Stimulated activated CD4-positive, alpha-beta T cell treated with anti-CD3 and anti-CD28 coated beads, Interleukin-15, amount 100 ng/mL, for 1 hour (primary cell): ENCODE measurements at places on chromosomes 6 and 20.

DNA sequence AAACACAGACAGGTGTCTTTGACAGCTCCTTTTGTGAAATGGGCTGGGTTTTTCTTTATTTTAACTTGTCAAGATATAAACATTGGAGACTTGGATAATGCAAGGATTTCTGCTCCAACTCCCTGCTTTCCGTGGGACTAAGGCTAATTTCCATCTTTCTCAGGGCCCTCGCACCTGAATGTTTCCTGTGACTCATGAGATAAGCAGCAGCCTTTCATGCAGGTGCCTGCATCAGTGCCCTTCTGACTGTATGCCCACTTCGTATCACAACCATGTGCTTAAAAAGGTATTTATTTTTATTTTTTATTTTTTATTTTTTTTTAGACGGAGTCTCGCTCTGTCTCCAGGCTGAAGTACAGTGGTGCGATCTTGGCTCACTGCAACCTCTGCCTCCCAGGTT, 736.1 kb downstream of the DOK5 start:
- no peak for DNase-seq

DNA sequence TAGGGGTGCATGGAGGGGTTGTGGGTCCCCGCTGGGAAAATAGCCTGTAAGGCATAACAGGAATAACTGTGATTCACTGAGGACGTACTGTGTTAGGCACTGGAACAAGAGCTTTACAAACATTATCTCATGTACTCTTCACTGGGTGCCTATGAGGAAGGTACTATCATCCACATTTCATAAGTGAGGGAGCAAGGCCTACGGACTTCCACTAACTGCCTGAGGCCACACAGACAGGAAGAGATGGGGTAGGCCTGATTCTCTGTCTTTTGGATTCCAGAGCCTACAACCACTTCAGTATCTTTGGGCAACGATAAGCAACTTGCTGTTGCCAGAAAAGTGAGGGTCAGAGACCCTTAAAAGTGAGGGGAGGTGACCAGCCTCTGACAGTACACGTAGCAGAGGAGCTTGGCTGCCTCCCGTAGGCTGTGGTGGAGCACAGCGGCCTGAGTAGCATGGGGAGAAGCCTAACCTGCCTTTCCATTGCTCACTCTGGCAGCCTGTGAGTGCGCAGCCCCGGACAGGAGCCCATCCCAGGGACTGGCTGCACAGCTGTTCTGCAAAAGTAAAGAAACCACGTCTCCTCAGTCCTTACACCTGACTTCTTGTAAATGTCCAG, 30.4 kb downstream of the PSMB1 start:
- no peak for DNase-seq

DNA sequence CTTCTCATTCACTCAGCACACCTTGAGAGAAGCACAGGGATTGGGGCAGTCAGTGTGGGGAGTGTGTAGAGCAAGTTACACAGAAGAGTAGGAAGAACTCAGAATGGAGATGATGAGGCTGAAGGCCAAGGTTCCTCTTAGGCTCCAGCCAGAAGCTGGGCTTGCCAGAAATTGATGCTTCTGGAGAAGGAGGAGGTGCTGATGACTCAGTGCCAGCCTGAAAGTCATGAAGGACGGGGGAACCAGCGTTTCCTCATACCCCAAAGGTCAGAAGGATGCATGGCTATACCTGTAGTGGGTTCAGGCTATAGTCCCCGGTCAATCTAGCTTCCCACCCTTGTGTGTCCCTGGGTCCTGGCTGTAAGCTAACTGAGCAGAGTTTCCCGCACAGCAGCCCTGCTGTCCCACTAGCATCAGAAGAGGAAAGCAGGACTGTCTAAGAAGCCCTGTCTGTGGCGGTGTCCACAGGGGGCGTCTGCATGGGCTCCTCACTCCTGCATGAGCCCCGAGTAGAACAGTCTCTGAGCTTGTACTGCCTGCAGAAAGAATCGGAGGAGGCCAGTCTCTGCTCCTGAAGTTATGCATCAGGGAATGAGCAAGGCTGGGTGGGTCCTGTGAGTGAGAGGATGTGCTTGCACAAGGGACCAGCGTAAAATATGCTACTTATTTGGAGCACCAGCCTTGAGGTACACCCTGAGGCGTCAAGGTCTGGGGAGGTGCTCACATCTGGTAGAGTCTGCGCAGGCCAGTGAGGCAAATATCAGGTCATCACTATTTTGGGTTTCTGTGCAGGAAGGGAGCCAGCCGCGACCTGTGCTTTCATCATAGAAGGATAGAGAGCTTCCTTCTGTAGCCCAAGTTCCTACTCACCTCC, 148.5 kb downstream of the MRPL14 start:
- DNase-seq = no peak

DNA sequence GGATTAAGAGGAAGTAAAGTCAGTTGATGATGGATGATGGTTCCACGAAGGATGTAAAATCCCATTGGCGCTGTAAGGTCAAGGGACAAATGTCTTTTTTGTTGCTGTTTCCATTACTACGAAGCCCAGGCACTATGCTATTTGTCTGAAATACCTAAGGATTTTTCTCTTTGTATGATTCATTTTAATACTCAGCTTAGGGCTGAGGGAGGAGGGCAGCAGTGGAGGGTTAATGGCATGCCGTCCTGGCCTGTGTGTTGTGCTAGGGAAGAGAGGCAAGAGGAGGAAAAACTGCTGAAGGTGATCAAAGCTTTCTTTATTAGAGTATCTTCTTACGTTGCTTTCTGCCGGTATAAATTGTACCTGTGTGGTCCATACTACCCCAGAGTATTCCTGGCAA, 6.5 kb upstream of the SMOC2 start:
- DNase-seq = no peak

DNA sequence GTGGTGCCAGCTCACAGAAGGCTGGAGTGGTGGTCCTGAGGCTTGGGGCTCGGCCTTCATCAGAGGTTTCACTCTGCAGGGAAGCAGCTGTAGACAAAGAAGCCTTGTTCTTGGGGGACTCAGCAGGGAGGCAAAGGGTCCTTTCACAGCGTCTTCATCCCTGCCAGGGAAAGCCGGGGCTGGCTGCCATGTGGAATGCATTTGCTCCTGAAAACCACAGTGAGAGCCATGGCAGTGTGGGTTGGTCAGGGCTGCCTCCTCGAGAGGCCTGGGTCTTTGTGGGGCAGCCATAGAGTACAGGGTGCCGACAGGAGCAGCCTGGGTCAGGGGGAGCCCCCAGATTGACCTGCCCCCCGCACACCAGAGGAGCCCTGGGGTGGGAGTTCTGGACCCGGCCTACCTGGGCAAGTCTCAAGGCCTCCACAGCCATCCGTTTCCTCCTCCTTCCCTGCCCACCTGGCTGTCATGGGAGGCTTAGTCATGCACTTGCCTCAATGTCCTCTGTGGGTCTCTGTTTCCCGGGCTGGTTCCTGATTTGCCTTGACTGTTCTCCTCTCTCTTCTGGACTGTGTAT, 144.0 kb downstream of the CDC5L start:
- no peak for DNase-seq

DNA sequence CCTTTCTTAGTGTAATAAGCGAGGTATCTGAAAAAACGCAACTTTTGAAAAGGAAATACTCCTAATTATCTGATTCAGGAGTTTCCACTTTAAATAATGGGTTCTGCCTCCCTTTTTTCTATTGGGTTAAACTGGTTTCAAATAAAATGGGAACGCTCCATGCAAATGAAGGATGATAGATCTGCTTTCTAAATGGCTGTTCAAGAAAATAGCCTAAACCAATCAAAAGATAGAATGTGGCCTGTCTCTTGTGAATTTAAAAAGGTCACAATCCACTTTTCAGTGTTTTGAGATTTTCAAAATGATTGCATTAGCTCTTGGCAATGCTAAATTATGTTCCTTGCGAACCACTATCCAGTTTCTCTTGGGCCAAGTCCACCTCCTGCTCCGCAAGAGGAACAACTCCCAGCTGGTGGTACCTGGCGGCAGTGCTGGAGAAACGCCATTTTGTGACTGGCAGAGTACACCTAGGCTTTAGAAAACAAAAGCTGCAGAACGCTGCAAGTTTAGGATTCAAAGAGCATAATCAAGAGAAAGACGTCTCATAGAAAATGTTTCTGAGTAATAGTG, 56.7 kb downstream of the TRIM38 start:
- no peak for DNase-seq

GRCh38 chr6:106975738-106976064, 1.2 kb upstream of the CD24 start:
- no peak for DNase-seq

GRCh38 chr6:69816026-69816425, 19.2 kb upstream of the LMBRD1 start:
- no peak for DNase-seq

- DNase-seq = no peak
Measured at GRCh38 chr6:152223636-152224035, 413.5 kb downstream of the SYNE1 start.

DNA sequence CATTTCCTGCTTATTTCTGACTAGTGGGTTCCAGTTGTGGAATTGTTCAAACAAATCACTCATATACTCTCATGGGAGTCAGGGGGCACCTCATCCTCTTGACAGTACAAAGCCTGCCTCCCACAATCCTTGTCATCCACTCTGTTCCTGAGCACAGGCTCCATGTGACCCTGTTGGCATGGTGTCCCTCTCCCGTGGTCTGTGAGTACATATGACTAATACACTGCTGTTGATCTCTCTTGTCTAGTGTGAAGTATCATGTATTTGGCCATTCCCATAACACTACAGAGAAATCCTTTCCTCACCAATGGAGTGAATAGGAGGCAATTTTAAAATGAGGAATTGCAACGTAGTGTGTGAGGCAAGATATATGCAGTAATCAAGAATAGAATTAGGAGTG, 185.3 kb downstream of the OGFRL1 start:
- DNase-seq = no peak

- no peak for DNase-seq
Measured at GRCh38 chr20:47666304-47666703, 119.0 kb downstream of the SULF2 start.

DNA sequence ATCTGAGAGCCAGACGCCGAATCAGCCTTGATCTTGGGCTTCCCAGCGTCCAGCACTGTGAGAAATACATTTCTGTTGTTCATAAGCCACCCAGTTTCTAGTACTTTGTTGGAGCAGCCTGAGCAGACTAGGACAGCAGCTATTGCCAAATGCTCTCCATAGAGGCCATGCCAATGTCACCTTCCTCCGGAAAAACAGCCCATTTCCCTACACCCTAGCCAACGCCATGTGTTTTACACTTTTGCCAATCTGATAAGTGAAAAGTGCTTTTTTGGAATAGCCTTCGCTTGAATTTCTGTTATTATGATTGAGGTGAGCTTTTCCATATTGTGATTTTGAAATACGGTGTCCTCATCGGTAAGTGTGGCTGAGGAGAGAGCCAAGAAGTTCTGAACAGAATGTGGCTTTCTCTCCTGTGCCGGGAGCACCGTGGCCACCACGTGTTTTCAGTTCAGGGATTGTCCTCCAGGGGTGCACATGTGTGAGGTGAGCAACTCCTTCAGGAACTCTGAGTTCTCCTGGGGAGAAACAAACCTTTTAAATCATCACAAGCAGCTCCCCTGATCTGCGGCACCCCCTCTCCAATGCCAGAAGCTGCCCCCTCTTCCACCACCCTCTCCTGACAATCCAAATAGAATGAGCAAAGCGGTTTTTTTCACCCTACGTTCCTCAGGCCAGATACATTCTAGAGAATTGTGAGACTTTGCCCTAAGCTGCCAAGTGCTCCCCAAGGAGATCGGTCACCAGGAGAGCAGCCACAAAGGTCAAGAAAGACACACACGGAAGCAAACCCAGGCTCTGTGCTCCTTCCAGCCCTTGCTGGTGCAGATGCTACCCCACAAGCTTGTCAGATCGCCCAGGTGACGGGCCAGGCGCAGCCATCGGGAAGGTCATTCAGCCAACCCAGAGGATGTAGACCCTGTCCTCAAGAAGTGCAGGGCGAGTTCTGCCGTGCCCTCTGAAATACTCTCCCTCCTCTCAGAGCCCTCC, 36.0 kb downstream of the TAF8 start:
- no peak for DNase-seq
